ENCODE measurements at places on chromosomes 13 and 19.

DNA sequence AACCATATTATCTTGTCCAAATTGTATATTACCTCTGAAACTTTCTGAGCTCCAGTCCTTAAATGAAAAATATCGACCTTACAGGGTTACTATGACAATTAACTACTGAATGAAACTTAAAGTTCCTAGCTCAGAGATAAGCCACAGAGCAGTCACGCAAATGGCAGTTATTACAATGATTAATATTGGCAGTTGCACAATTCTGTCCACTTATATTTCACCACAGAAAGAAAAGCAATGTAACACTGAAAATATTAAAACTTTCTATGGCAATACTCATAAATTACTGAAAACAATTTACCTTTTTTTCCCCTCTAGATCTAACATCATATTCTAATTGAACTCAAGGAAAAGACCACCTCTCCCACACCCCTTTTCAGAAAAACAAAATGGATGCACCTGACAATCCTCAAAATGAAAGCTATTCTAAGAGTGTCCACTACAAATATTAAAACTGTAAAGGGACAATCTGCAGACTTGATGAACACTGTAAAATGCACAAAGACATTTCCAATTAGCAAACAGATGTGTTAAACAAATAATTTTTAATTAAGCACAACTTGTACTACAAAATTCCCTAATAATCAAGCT is 14.6 kb downstream of the LNX2 start:
- no peak for DNase-seq

- DNase-seq, result no peak
Measured at GRCh38 chr19:293436-294110, 2.4 kb upstream of the PLPP2 start.

- no peak for DNase-seq
Measured at GRCh38 chr13:41608839-41609177, 151.5 kb downstream of the RGCC start.

GRCh38 chr19:10603084-10603872 is 16.2 kb upstream of the AP1M2 start:
- no peak for DNase-seq

- DNase-seq, result no peak
Measured at GRCh38 chr13:51679616-51680015, 95.4 kb downstream of the WDFY2 start.

DNA sequence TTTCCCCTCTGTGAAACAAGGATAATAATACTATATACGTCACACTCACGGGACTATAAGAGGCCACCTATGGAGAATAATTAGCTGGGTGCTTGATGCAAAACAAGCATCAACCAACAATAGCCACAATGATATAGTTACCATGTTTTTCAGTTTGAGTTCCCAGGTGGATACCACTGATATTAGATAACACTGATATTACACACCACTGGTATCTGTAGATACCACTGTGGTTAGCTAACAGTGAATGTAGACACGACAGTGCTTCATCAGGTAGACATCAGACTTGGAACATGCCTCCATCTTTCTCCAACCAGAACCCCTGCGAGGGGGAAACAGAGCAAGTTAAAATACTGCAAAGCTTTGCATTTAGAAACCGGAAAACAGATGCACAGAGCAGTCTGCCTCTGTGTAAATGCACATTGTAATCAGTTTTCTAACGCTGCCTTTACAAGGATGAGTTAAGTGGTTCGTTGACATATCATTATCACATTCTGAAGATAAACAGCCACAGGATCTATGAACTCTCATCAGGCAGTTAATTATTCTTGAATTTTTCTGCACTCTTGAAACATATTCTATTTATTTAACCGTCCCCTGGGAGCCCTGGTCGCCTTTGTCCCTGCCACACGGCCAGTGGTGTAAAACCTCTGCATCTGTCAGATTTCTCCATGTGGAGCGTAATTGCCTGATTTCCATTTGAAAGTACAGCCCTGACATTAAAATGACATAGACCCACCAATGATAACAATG is 80.7 kb downstream of the RNASEH2B start:
- DNase-seq, result no peak

- DNase-seq, result peak; percentile 51
Measured at GRCh38 chr19:16247353-16248182, 49.9 kb downstream of the AP1M1 start.

DNA sequence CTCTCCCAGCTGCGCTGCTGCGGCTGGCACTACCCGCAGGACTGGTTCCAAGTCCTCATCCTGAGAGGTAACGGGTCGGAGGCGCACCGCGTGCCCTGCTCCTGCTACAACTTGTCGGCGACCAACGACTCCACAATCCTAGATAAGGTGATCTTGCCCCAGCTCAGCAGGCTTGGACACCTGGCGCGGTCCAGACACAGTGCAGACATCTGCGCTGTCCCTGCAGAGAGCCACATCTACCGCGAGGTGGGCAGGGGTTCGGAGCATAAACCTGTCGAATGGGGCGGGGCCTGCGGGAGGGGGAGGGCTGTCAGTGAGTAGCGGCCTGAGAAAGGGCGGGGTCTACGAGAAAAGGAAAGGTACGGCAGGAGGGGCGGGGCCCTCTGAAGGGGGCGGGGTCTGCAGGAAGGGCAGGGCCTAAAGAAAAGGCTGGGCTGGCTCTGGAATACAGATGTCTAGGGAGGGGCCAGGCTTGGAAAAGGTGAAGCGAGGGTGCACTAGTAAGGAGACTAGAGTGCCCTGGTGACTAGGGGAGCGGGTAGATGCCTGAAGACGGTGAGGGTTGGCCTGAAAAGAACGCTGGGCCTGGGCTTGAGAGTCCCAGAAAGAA is 3.6 kb downstream of the CD37 start:
- no peak for DNase-seq

DNA sequence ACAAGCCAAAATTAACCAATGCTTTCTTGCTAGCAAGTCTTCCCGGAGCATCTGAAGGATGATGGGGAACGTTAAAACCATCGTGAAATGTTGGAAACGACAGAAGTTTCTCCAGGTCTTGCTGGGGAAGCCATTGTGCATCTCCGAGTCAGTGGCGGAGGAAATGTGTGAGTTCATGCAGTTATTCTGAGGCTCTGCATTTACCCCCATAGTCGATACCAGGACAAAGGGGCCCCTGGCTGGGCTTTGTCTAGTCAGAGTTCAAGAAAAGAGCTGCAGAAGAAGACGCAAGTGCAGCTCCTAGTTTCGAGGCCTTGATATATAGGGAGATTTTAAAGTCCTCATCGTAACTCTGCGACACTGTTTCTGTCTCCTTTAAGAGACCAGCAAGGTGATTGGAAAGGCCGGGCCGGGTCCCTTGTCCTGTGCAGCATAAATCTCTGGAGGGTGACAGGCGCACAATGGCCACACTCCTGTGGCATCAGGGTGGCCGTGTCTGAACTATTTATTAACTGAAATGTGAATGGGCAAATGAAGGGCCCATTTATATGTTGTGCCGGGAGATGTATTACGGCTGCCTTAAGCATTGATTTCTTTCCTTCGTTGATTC is 172.0 kb downstream of the TEX29 start:
- no peak for DNase-seq

GRCh38 chr13:22210134-22210930 is 539.5 kb downstream of the FGF9 start:
- DNase-seq, result no peak

DNA sequence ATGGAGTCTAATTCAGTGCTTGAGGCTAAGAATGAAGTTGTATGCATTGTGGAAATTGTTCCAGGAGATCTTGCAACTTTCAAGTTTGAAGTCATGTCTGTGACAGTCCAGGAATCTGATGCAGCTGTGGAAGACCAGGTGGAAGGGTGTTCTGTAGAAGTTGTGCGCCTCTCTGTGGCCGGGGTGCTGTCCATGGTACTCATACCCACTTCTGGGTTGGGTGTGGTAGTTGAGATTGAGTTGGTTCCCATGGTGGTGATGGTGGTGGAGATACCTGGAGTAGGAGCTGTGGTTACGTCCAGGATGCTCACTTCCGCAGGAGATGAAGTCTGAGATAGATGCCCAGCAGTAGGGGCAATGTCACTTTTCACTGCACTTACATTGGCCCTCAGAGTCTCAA is 44.3 kb downstream of the MUC16 start:
- DNase-seq, result no peak

DNA sequence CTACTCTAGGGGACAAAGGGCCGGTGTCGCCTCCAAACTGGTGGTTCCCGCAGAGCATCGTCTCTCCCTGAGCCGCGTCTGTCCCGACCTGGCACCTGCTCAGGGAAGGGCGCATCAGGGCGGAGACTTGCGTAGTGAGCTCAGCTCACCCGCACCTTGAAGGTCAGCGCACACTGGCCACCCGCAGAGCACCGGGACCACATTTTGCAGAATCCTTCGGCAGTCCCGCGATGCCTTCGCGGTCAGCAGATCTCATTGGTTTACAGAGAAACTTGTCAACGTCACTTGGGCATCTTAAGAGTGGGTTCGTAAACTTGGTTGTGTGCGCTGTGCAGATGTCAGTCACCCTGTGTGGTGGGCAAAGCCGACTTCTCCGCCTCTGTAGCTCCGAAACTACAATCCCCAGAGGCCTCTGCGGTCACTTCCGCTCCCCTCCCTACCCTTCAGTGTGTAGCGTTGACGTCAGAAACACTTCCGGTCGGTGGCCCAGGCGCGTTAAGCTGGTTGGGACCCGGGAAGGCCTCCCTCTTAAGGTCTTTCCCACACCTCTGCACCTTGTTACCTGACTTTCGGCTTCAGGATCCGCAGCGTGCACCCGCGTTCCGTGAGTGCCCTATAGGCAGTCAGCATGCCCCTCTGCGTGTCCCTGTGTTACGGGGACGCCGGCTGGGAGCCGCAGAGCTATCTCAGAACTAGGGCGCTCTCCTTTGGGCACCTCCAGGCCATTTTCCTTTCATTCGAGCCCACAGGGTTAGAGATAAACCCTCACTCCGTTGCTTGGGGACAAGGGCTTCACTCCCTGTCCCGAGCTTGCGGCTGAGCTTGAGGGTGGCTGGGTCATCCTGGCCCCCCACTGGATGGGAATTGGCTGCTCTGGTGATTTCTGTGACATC is 36.5 kb upstream of the ZNF527 start:
- DNase-seq, result no peak

GRCh38 chr13:21747456-21747855 is 76.6 kb downstream of the FGF9 start:
- no peak for DNase-seq

GRCh38 chr13:78383071-78383484 is 220.3 kb downstream of the POU4F1 start:
- DNase-seq, result no peak

- peak; percentile 79 for DNase-seq
Measured at GRCh38 chr19:16078759-16079707, 2.7 kb downstream of the TPM4 start.

- DNase-seq, result no peak
Measured at GRCh38 chr13:52029569-52029968, 5.1 kb downstream of the UTP14C start.

- DNase-seq, result no peak
Measured at GRCh38 chr13:78131811-78132210, 213.2 kb upstream of the EDNRB start.

DNA sequence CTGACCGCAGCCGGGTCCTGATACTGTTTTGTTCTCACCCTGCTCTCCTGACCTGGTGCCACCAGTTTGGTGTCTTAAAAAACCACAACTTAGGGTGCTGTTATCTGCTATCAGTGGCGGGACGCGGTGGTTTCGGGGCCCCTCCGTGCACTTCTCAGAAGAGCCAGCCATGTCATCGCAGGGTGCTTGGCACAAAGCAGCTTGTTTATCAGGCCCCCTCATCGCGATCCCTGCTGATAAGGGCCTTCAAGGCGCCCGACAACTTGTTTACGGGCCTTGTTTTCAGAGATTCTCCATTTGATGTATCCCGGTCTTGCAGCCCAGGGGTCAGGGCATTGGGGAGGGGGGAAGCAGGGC is 58.1 kb upstream of the KLF2 start:
- no peak for DNase-seq

GRCh38 chr13:20521364-20522115 is 4.1 kb downstream of the CRYL1 start:
- DNase-seq, result no peak

DNA sequence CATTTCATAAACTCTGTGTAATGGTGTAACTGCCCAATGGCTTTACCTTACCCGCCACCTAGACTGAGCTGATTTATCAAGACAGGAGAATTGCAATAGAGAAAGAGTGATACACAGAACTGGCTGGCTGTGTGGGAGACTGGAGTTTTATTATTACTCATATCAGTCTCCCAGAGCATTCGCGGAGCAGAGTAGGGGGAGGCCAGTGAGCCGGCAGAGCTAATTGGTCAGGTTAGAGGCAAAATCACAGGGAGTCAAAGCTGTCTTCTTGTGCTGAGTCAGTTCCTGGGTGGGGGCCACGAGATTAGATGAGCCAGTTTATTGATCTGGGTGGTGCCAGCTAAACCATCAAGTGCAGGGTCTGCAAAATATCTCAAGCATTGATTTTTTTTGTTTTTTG is 23.4 kb upstream of the SLITRK1 start:
- no peak for DNase-seq

GRCh38 chr13:50580684-50581305 is 262.7 kb downstream of the DLEU7 start:
- no peak for DNase-seq

DNA sequence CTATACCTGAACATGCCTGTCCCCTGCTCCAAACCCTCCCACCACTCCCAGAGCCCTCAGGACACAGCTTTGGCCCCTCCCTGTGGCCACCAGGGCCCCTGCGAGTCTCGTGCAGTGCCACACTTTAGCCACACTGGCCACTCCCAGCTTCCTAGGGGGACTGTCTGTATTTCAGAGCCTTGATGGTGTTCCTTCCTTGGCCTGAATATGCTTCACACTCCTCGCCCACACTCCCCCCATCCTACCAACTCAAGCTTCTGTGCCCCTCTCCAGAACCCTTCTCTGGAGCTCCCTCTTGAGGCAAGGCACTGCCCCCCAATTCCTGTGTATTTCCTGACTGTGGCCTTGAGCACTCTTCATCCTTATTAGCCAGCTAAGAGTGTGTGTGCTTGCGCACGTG is 80.2 kb downstream of the DPF1 start:
- no peak for DNase-seq

- DNase-seq, result no peak
Measured at GRCh38 chr13:88590574-88590973, 919.4 kb downstream of the SLITRK5 start.

- no peak for DNase-seq
Measured at GRCh38 chr13:25943081-25943480, 108.7 kb downstream of the SHISA2 start.

- no peak for DNase-seq
Measured at GRCh38 chr13:104105418-104106355, 1039.5 kb upstream of the SLC10A2 start.

- no peak for DNase-seq
Measured at GRCh38 chr13:99501848-99502301, 603 bp downstream of the TM9SF2 start.

- DNase-seq, result no peak
Measured at GRCh38 chr19:7926021-7926726, at the start of gene CTXN1. CTXN1 (minus strand) TSS chr19:7926135; CDS start chr19:7925538, 597 bp downstream.

- no peak for DNase-seq
Measured at GRCh38 chr19:52007451-52007805, 583 bp downstream of the ZNF615 start.

GRCh38 chr13:66266348-66266747 is 963.8 kb downstream of the PCDH9 start:
- no peak for DNase-seq

GRCh38 chr13:70945506-70945905 is 837.3 kb upstream of the KLHL1 start:
- DNase-seq, result no peak
